Esophagus mucosa (tissue), 1 donor: ENCODE measurements at places on chromosomes 5 and 9.

DNA sequence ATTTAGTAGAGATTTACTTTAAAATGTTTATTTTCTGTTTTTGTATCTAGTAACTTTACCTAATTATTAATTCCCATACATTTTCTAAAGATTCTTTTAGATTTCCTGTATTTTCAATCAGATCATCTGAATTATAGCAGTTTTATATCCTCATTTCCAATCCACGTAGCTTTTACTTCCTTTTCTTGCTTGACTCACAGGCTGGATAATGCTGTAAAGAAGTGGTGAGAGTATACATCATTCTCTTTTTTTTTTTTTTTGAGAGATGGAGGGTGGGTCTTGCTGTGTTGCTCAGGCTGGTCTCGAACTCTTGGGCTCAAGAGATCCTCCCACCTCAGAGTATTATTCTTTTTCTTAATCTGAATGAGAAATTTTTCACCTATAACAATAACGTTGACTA lies 11.2 kb upstream of the SETX start:
- ATAC-seq: no peak

GRCh38 chr5:29024052-29024451 lies 1985.7 kb upstream of the CDH9 start:
- ATAC-seq: no peak

- ATAC-seq: no peak
Observed at GRCh38 chr9:96554801-96555566, 64.7 kb downstream of the CDC14B start.

GRCh38 chr5:127353796-127354195 lies 63.2 kb downstream of the MEGF10 start:
- no peak for ATAC-seq
